ENCODE measurements at places on chromosomes 12 and 14. TPM values are rescaled to one million over a fixed set of nuclear protein-coding genes. Genes with fewer than 3 reads are reported as not detected.

DNA sequence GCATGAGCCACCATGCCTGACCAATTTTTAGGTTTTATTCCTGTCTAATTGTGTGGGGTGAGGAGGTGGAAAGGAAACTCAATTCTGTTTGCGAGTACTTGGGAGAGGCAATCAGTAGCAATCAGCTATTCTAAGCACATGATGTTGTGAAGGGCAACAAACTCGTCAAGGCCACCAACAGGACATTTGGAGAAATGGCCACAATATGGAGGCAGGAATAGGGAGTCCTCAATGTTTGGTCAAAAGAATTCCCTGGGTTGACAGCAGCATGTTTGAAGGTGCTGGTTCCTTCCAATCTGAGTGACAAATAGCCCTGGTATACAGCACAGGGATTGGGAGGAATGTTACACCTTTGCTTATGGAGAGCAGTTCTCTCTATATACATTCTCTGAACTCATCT, 32.7 kb upstream of the USP44 start:
- no peak for DNase-seq

DNA sequence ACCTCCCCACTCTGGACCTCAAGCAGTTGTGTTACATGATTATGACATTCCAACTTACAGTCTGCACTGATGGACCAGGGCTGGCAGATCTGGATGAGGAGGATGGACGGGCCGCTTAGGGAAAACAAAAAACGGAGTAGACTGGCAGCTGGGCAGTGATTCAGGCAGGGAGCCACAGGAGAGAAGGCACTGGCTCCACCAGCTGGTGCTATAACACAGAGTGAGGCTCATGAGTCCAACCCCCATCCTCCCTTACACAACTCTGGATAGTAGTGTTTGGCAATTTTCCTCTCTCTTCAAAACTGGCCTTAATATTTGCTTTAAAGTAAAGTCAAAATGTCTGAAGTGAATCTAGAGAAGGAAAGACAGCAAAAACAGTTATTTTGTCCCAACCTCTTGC, 9.7 kb upstream of the RIC8B start:
- no peak for DNase-seq

GRCh38 chr14:50311337-50311971, 575 bp downstream of the L2HGDH start:
- no peak for DNase-seq

DNA sequence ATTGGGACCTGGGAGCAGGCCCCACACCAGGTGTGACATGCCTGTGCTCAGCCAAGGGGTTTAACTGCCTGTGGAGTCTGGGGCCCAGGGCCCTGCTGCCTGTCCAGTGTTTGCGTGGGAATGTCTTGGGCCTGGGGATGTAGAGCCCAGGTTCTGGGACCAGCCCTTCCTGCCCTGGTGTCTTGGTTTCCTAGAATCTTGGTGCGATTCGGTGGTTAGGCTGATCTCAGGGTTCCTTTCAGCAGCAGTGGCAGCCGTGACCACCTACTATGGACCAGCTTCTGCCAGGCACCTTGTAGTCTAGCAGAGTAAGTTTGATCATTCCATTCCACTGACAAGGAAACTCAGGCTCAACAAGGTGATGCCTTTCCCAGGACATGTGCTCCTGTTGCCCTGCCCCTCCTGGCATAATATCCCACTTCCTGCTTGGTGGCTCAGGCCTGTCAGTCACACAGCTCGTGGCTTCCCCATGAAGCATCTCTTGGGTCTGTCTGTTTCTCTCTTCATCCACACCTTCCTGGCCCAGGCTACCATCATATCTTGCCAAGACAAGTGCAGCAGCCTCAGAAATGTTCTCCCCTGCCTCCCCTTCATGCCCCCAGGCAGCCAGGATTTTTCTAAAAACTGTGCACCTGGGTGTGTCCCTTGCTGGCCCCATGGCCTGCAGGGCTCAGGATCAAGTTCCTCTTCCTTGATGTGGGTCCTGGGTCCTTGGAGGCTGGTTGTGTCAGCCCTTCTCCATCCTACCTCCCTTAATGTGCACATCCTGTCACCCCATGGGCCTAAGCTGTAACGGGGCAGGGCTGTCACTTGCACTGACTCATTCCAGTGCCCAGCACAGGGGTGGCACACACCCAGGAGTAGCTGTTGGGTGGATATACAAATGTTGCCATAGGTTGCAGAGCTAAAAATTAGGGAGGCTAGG, 101.6 kb downstream of the SLC25A47 start:
- DNase-seq = no peak

- peak; percentile 80 for DNase-seq
Measured at GRCh38 chr12:113222730-113223531, 1.7 kb downstream of the TPCN1 start.

- peak; percentile 10 for DNase-seq
Measured at GRCh38 chr14:88248606-88249005, 74.5 kb downstream of the KCNK10 start.

- peak; percentile 25 for DNase-seq
Measured at GRCh38 chr14:88825078-88825458, 617 bp downstream of the TTC8 start.

DNA sequence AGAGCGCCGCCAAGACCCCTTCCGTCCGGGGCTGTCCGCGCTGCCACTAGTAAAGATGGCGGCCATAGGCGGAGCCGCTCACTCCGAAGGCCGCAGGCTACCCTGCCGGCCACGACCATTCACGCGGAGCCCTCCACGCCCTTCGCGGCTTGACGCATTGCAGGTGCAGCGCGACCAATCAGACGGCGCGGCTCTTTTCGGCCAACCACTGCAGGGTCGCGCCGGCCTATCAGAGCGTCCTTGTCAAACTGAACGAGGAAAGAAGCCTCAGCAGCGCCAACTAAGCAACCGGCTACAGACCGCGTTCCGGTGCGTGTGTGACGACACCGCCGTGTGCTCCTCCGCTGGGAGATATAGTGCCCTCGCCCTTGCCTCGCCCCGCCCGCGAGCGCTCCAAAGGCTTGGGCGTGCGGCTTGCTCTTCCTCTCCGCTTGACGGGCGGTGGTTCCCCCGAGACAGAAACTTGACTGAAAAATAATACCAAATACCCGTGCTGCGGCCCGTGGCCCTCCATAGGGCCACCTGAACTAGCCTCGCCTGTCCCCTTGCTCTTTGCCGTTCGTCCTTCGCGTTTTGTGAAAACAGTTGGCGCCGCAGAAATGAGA, 13.6 kb upstream of the CALM1 start:
- DNase-seq = peak; percentile 99

- no peak for DNase-seq
Measured at GRCh38 chr12:131333136-131333535, 377.8 kb upstream of the SFSWAP start.

- DNase-seq = no peak
Measured at GRCh38 chr14:21997300-21997699, 323.7 kb upstream of the OR4E1 start.

GRCh38 chr12:47837190-47838171, 17.8 kb upstream of the HDAC7 start:
- no peak for DNase-seq

DNA sequence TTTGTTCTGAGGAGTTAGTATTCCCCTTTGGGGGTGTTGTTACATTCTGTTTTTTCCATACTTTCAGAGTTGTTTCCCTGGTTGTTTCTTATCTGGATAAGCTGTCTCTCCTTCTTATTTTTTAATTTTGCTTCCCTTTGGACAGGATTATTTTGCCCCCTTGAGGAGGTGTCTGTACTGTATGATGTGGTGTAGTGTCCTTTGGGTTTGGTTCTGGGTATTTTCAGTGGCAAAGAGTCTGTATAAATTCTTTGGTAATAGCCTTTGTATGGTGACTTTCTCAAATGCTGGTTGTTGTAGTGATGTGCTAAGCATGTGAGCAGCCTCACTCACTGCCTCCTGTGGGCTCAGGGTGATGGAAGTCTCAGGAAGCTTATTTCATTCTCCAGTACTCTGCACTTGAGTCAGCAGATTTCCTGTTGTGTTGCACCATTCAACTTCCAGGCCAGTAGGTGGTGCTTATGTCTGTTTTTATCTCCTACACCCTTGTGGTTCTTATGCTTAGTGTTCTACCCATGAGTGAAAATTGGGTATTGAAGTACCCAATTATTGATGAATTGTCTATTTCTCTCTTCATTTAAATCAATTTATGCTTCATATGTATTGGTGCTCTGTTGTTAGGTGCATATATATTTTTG, 103.3 kb upstream of the PMCH start:
- peak; percentile 37 for DNase-seq

DNA sequence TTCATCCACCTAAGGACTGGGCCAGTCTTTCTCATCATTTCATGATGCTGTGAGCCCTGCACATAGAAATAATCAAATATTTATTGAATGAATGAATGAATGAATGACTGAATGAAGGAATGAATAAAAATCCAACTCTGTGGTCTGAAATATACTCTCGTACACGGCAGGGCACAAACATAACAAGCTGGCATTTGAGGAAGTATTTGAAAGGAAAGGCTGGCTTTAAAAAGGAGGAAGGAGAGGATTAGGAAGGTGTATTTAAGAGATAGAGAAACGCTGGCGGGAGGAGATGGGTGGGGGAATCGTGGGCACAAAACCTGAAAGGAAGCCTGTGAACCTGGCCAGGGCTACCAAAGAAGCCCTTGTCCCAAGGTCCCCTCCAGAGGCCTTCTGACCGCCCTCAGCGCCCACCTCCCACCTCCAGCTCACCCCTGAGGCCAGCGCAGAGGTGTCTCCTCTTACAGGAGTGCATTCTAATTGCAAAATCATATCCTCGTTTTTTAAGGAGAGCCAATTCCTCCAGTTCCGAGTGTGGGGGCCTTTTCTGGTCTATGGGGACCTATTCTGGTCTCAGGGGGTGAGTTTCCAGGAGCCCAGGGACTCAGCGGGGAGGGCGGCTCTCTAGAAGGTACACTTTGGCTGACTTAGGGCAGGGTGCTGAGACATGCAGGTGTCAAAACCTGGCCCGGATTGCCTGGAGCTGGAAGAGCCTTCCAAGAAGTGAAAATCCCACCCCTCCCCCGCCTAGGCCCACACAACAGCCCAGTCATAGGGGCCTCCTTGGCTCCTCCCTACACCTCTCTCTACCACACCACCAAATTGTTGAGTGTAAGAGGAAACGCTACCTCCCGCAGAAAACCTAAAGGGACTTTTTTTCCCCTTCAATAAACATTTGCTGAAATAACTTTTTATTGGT, 8.7 kb upstream of the JDP2 start:
- DNase-seq = no peak

- no peak for DNase-seq
Measured at GRCh38 chr14:101711041-101711856, 50.3 kb upstream of the PPP2R5C start.

GRCh38 chr12:125201940-125202339, 136.7 kb downstream of the AACS start:
- no peak for DNase-seq

DNA sequence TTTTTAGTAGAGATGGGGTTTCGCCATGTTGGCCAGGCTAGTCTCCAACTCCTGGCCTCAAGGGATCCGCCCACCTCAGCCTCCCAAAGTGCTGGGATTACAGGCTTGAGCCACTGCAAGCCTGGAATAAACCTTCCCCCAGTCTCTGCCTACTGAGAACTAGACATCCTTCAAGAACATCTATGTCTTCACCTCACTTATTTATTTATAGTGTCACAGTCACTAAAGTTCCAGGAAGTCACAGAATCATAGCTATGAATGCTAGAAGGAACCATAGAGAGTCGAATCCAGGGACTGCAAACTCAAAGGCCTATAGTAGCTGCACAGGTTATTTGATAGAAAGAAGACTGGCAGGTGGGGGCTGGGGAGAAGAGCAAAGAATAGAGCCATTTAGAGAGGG, 44.7 kb upstream of the NUDT4 start:
- DNase-seq = no peak

GRCh38 chr12:105252901-105253300, 16.9 kb upstream of the APPL2 start:
- DNase-seq = no peak

GRCh38 chr14:65243766-65244442, 141.6 kb upstream of the MAX start:
- no peak for DNase-seq

GRCh38 chr12:100993916-100994450, 199.4 kb downstream of the ANO4 start:
- DNase-seq = no peak

- no peak for DNase-seq
Measured at GRCh38 chr14:59272633-59273032, 84.2 kb downstream of the DAAM1 start.

DNA sequence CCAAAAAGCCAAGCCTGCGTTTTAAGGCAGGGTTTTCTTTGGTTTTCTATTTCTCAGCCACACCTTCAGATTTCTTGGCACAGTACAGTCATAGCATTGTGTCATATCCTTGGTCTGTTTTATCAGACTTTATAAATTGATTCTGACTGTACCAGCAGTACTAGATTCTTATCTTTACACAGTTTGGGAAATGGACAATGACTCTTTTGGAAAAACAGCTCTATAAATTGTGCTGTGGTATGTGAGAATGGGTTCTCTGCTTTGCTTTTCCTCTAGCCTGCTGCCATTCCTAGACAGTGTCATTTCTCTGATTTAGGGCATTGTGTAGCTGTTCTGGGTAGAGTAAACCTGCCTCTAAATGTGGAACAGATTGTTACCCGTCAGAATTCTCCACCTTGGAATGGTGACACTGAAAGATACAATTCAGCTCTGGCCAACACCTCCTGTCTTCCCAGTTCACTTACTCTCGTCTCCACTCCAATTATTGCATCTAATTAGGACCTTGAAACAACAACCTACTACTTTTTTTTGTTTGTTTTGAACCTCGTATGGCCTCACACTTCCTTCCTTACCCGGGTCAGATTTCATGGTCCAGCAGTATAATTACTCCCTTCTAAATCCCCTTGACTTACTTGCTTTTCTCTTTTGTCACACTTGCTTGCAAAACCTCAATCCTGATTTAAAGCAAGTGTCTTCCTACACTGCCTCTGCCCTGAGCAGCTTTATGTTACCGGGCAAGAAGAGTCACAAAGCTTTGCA, 226.3 kb downstream of the ERC1 start:
- peak; percentile 91 for DNase-seq

DNA sequence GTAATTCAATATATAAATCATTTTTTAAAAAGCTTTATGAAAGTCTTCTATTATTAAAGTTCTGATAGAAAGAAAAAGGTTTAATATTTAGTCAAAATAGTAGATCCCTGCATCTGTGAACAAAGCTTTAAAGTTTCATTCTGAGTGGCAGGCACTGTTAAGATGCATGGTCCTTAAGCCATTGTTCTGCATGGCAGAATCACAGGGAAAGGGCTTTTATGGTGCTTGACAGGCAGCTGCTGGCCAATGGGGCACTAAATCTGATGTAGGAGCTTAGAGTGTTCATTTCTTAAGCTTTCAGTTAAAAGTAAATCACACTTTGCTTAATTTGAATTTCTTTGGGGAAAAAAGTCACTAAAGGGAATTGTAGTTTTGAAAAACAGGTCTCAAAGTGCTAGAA, 148.2 kb downstream of the PLEKHA5 start:
- DNase-seq = no peak

The WSCD2 gene
- total RNA-seq = 0.10 TPM

The HCAR3 gene
- total RNA-seq = not detected

The ADAM21 gene
- total RNA-seq = 0.94 TPM

The LRP1-AS gene
- not detected for total RNA-seq

The POTEM gene
- not detected for total RNA-seq

The NGB gene
- not detected for total RNA-seq

The SGPP1 gene
- total RNA-seq = 13.8 TPM

The VRTN gene
- 0.14 TPM for total RNA-seq

The TMTC1 gene
- total RNA-seq = 5.0 TPM

The RPL10L gene
- total RNA-seq = not detected

The PKP2 gene
- total RNA-seq = 18.7 TPM

The SCNN1A gene
- 1.3 TPM for total RNA-seq

The NRXN3 gene
- 18.0 TPM for total RNA-seq

The EPYC gene
- 0.39 TPM for total RNA-seq

The ZDHHC22 gene
- 0.50 TPM for total RNA-seq

The GPR135 gene
- total RNA-seq = 6.7 TPM
